Stimulated activated CD8-positive, alpha-beta memory T cell treated with anti-CD3 and anti-CD28 coated beads, Interleukin-12 subunit alpha, Interleukin-12 subunit beta, amount 100 ng/mL, for 4 hours (primary cell): ENCODE measurements at places on chromosomes 13 and 19.
A peak's percentile ranks its signal among the peaks of the same experiment; 100 is the strongest.

GRCh38 chr19:36246006-36246481, 31.1 kb downstream of the ZNF146 start:
- DNase-seq = no peak

DNA sequence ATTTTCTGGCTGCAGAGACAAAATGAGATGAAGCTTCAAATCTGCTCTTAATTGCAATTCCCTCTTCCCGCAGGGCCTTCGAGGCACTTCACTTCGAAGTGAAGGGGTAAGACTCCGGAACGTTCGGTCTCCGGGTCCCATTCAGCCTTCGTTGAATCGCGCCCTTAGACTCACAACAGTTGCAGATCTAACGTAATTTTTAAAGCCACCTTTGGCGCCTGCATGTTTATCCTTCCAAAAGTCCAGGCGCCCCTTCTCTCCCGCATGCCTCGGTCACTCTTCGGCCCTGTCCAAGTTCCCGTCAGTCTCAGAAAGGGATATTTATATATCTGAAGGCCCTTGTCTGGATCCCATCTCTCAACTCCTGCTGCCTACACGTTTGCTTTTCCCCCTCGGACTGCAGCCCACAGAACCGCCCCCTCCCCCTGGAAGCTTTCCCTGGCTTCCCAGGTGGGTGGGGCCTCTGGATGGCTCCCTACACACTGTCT, 915 bp upstream of the KCTD12 start:
- DNase-seq = no peak

- DNase-seq = no peak
Observed at GRCh38 chr19:5587071-5587455, 19.3 kb upstream of the TINCR start.

- no peak for DNase-seq
Observed at GRCh38 chr13:84645196-84646012, 763.1 kb upstream of the SLITRK1 start.

DNA sequence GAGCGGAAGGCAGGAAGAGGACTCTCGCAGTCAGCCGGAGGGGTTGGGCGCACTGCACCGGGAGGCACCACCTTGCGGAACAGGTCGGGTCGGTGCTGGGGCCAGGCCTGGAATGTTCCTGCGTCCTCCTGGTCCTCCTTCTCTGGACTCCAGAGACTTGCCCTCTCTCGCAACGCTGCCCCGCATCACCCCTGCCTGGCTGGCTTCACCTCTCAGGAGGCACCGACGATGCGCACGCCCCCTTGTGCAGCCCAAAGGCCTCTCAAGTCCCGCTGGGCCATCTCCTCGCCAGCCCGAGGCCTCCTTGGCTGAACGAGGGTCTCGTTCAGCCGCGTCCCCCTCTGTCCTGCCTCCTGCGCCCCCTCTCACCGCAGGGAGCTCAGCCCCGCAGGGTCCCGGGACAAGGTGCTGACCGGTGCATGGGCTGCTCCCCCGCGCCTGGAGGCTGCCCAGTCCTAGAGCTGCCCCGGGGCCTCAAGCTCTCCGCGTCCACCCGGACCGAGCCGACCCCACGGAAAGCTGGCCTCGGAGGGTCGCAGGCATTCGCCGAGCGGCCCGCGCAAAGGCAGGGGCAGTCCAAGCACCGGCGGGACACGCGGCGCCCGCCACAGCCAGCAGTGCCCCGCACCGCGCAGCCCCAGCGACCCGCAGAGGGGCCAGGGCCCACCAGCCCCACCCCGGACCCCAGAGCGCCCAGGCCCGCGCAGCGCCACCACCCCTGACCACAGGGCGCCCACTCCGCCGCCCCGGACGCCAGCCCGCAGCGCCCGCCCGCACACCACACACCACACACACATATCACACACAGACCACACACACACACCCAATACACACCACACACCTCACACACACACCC, 133.8 kb downstream of the CRYL1 start:
- DNase-seq = no peak

- no peak for DNase-seq
Observed at GRCh38 chr13:48266701-48267639, 34.0 kb downstream of the ITM2B start.

DNA sequence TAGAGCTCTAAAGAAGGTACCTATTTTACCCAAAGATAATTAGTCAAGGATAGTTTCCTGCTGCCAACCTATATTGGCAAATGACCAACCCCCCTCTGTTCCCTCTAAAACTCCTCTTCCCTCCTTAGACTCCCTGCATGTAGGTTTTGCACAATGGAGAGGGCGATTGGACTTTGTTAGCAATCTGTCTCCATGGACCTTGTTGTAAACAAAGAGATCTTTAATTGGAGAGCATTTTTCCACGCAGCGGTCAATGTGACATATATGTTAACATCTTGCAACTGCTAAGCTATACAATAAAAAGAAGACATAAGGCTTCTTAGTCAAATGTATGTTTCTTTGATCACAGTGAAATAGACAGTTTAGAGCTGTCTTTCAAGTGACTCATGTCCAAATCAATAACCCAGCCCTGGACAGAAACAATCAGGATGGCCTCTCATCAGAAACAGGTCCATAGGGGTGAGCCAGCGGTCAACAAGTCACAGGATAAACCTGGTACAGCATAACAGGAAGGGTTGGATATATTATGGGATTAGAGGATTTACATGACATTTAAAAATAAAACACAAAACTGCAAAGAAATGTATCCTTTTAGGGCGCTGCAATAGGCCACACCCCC, 69.7 kb upstream of the UBL3 start:
- no peak for DNase-seq

- no peak for DNase-seq
Observed at GRCh38 chr19:8085598-8086408, 33.2 kb downstream of the CCL25 start.

DNA sequence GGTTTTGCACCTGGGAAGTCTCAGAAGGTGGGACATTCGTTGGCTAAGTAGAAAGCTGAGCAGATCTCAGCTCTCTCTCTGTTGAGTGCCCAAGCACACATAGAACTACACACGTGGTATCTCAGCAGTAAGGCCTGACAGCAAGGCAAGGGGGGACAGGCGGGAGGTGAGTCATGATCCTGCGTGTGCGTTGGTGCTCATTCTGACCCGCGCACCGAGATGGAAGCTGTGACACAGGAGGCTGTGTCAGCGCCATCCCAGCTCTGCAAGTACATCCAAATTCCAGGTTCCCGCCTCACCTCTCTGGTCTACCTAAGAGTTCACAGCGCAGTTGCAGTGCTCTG, 135.7 kb downstream of the USP12 start:
- no peak for DNase-seq

DNA sequence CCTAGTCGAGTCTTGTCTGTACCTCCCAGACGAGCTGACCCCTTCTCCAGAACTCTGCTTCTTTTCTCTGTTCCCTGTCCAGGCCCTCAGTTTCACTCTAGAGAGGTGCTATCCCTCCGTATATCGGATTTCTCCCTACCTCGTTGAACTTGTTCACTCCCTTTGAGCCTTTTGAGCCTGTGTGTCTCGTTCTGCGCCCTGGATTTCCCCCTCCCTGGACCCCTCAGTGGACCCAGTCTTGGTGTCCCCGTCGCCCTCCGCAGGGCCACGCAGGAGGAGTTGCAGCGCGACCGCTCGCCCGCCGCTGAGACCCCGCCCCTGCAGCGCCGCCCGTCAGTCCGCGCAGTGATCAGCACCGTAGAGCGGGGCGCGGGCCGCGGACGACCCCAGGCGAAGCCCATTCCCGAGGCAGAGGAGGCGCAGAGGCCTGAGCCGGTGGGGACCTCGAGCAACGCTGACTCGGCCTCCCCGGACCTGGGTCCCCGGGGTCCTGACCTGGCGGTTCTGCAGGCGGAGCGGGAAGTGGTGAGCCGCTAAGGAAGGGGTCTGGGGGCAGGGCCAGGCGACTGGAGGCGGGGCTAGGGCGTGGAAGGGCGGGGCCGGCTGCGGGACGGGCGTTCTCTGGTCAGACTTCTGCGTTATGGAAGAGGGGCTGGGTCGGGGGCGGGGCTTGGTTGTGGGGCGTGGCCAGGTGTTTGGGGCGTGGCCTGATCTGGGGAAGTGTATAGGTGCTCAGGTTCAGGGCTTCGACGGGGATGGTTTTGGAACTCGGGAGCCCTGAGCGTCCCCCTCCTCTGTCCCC, 5.5 kb downstream of the EPS8L1 start:
- peak; percentile 73 for DNase-seq

- peak; percentile 78 for DNase-seq
Observed at GRCh38 chr19:7197119-7197759, 97.0 kb downstream of the INSR start.

- DNase-seq = no peak
Observed at GRCh38 chr13:111537115-111537728, 216.8 kb downstream of the TEX29 start.

GRCh38 chr13:27403203-27403678, 21.2 kb upstream of the GTF3A start:
- no peak for DNase-seq

DNA sequence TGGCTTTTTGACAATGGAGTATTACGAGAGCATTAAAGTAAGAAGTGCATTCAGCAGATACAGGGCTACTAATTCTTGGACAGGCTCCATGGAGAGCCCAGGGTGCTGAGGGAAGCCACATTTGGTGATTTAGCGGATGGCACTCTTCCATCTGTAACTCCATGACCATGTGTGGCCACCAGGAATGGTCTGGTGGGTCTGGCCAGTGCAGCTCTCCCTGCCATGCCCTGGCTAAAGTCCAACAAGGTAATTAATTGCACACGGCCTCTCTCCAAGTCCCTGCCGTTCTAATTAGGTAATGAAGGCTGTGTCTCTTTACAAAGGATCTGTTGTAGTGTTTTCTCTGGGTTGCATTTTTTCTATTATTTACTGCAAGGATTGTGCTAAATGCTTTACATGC, 4.3 kb upstream of the ZFR2 start:
- DNase-seq = no peak

DNA sequence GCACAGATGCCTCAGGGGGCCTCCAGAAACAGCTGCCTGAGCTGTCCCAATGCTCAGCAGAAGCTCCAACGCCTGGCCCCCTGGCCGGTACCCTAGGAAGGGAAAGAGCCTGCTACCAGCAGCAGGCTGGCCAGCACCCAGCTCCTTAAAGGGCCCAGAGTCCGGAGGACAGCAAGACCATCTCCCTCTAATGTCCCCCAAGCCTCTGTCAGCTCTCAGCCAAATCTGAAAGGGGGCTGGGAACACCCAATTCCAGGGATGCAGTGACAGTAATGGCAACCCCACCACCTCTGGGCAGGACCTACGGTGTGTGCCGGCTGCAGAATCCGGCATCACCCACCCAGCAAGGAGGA, 4.2 kb downstream of the PPP6R1 start:
- no peak for DNase-seq
